ENCODE measurements at places on chromosomes 12 and 14.

DNA sequence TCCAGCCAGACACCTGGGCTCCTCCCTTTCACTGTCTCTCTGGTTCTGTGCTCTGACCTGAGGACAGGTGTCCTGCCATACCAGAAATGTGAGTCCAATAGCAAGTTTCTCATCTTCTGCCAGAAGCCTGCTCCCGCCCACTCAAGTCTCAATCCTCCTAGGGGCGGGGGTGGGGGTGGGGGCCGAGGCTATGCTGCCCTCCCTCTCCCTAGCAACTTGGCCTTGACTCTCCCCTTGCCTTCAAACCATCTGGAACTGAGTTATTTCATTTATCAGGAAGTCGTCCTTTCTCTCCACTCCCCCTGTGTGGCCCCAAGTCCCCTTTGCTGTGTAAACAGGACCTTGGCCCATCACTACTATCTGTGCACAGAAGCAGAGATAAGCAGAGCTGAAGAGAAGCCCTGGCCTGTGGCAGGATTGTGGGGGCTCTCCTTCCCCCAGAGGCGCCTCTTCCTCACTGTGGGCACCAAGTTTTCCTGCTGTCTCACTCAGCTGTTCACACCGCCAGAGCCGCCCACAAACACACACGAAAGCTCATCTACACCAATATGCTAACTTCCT lies 117.1 kb downstream of the DPF3 start:
- DNase-seq: no peak

- peak; percentile 80 for DNase-seq
Measured at GRCh38 chr12:1594261-1595025, at the start of gene FBXL14. Gene FBXL14, minus strand, starts transcription at chr12:1594581. Its CDS starts 515 bp downstream, at chr12:1594066.

DNA sequence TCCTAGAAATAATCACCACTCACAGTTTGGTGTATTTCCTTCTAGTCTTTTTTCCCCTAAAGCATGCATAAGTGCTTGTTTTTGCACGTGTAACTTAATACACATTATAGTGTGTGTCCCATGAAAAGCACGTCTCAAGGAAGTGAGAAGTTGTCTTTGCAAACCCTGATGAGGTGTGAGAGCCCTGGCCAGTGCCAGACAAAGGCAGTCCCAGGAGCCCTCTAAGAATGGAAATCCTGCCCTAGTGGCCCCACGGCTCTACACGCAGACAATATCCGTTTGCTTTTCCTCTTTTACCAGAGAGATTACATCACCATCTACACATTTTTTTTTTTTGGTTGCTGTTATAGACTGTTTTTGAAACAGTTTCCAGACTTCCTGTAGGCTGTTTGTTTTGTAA lies 85.5 kb upstream of the FZD10 start:
- DNase-seq: no peak

DNA sequence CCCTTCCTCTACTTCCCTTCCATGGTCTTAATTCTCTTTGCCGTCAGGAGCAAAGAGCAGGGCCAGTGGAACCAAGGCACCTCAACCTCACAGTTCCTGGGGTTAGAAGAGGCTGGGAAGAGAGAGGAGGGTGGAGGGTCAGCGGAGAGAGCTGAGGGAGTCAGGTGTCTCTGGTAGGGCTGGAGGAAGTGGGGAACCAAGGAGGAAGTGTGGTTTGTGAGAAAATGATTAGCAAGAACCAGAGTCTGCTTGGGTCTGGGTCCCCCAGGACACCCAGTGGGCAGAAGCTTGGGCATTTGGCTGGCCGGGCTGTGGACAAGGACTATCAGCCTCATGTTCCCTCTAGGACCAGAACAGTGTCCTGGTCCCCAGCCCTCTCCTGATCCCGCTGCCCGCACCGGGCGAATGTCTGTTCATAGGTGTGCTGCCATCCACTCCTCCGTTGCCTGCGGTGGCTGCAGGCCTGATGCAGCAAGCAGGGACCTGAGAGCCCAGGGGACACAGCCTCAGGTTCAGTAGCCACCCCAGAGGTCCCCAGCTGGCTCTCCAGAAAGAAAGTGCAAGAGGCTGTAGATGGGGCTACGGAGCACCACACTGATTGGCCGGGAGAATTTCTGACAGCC lies 2.3 kb downstream of the HOXC12 start:
- no peak for DNase-seq

DNA sequence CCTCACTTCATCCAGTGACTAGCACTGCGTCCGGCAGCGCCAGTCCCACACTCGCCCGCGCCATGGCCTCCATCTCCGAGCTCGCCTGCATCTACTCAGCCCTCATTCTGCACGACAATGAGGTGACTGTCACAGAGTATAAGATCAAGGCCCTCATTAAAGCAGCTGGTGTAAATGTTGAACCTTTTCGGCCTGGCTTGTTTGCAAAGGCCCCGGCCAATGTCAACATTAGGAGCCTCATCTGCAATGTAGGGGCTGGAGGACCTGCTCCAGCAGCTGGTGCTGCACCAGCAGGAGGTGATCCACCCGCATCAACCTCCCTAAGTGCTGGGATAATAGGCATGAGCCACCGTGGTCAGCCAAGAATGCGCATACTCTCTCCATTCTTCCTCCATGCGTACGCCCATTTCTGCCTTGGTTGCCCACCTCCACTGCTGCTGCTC lies 59.9 kb downstream of the IRF2BPL start:
- no peak for DNase-seq

- no peak for DNase-seq
Measured at GRCh38 chr14:24426912-24427536, 2.4 kb downstream of the CBLN3 start.

DNA sequence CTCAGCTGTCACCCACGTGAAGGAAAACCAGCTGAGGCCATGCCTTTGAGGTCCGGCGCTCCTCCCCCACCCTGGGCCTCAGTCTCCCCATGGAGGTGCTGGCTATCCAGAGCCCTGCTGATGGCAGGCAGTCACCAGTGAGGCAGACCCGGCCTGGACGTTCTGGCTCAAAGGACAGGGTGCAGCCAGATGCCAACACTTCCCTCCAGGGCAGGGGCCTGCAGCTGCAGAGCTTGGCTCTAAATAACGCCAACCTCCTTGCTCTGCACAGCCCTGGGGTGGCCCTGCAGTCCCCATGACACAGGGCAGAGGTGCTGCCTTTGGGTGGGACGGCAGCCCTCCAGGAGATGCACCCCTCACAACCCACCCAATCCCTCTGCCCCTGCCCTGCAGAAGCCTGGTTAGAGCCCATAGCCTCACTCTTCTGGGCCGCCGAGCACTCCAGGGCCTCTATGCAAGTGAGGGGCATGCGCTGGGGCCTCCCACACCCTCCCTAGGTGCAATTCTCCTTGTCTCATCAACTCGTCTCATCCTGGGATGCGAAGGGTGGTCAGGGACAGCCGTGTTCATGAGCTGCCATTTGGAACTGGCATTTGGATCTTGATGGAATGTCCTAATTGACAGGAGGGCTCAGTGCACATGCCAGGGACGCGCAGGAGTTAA lies 30.4 kb downstream of the CCDC85C start:
- DNase-seq: no peak

- no peak for DNase-seq
Measured at GRCh38 chr14:77790566-77791224, 9.2 kb upstream of the ADCK1 start.

DNA sequence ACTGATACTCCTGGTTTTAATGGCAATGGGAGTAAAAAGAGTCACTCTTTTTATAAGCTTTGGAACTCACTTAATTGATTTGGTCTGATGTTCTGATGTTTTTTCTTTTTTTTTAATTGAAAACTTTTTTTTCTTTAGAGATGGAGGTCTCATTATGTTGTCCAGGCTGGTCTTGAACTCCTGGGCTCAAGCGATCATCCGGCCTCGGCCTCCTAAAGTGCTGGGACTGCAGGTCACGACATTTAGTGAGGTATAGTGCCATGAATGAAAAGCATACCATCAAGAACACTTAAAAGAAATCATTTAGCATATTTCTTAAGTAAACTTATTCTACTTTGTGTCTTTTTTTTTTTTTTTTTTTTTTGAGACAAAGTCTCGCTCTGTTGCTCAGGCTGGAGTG lies 12.7 kb upstream of the EID3 start:
- DNase-seq: no peak

GRCh38 chr12:11785712-11786111 lies 136.2 kb downstream of the ETV6 start:
- DNase-seq: no peak

- DNase-seq: no peak
Measured at GRCh38 chr12:63882844-63883243, 38.3 kb downstream of the SRGAP1 start.

Measured in stimulated activated CD8-positive, alpha-beta memory T cell treated with anti-CD3 and anti-CD28 coated beads, Interleukin-4, amount 100 ng/mL, for 4 hours (primary cell).